ENCODE measurements at places on chromosomes 5 and 9.

- DNase-seq: no peak
Measured at GRCh38 chr9:2389404-2389803, 232.2 kb upstream of the VLDLR start.

DNA sequence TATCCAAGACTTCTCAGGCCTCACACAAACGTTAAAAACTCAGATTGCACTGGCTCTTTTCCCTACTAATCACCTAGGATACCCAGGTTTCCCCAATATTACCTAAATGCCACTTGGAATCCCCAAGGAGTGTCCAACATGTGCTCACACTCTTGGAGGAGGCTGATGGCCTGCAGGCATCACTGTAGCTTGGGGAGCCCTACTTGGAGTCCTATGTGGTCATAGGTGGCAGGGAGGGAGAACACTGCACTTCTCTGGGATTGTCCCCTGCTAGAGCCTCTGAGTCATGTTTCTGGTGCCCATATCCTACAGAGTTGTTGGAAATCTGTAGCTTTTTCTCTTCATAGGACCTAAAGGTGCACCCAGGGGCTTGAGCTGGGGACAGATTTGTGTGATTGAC is 433.7 kb downstream of the ARHGEF28 start:
- DNase-seq: no peak

DNA sequence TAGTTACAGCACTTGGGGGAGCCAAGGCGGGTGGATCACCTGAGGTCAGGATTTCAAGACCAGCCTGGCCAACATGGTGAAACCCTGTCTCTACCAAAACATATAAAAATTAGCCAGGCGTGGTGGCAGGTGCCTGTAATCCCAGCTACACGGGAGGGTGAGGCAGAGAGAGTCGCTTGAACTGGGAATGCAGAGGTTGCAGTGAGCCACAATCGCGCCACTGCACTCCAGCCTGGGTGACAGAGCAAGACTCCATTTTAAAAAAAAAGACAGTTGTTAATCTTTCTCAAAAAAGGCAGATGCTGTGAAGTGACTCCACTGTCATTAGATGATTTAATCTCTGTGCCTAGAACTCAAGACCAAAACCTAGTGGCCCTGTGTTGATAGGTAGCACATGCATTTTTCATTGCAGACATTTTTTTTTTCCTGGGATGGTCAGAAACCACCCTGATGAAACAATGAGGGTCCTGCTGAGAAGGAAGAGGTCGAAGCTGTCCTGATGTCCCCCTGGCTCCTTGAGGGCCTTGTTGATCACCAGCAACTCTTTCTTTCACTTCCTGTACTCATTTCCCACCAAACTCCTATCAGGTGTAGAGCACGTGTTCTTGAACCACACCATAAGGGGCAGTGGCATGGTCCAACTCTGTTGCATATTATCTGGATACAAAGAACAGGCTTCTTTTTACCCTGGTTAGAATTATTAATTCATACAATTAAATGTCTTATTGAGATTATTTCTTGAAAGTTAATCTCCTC is 382.2 kb downstream of the ICE1 start:
- DNase-seq: no peak

GRCh38 chr9:107827304-107827703 is 337.7 kb upstream of the KLF4 start:
- DNase-seq: no peak

DNA sequence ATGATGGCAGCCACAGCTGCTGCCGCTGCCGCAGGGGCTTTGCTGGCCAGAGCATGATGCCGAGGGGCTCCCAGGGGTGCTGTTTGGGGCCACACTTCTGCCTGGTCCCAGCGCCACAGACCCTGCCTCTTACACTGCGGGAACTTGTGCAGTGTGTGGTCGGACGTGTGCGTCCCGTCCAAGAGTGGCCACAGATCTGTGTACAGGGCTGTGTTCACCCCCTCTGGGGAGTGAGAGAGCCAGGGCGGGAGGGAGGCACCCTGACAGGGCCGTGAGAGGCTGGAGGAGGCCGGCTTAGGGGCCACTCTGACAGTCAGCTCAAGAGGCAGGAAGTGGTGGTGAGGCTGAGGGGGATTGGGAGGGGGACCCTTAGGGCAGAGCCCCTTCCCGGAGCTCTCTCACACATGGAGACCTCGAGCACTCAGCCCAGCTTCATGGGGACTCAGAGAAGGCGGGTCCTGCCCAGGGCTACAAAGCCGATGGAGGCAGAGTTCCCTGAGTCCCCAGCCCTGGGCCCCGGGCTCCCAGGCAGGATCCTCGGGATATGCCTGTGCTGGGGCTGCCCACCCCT is 13.1 kb upstream of the CARD19 start:
- no peak for DNase-seq

DNA sequence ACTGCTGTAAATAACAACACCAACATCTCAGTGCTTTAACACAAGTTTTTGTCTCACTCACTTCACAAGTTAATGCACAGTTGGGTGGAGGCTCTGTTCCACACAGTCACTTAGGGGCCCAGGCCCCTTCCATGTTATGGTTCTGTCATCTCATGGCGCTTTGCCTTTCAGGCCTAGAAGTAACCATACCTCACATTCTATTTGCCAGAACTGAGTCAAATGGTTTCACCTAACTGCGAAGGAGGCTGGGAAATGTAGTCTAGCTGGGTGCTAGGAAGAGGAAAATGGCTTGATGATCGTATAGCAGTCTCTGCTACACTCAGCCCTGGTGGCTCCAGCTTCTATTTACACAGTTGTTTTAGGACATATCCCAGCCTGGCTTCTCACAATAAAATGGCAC is 23.1 kb upstream of the MVB12B start:
- no peak for DNase-seq

DNA sequence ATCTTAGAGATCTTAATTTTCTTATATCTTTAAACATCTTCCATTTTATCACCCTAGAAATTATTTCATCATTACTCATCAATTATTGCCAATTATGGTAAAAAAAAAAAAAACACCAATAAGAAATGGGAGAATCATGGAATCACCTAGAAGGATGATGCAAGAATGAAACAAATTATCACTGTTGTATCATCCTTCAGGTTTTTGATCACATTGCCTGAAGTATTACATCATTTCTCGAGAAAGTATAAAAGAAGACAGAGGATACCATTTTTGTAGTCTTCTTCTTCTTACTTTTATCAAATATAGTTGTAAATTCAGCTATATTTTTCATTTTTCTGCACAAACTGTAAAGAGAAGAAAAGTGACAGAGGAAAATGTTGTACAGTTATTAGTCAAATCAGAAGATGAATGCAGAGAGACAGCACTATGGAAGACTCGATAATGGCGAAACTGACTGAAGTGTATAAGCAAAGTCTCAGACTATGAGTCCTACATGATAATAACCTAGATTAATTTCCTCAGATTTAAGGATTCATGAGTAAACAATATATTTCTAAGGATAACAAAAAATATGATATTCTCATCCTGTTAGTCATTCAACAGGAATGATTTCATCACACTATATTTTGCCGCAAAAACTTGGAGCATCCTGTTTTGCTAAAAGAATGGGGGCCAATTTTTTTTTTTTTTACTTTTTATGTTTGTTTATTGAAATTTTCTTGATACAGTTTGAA is 5.9 kb upstream of the STC2 start:
- no peak for DNase-seq

DNA sequence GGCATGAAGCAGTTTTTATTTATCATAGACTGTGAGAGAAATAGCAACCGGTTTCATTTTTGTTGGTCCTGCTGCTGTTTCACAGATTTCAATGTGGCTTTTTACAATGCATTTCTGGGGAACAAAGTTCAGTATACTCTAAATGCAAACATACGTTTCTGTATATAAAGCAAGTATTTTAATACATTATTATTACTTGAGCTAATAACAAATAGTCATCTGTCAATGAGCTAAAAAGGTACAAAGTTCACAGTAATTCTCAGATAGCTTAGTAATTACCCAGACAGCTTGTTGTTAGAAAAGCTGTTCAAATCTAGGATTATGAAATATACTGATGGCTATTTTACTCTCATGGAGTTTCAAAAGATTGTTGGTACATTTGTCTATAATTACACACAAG is 50.8 kb downstream of the PBX3 start:
- DNase-seq: no peak

- no peak for DNase-seq
Measured at GRCh38 chr5:79642210-79642609, 30.0 kb downstream of the TENT2 start.

DNA sequence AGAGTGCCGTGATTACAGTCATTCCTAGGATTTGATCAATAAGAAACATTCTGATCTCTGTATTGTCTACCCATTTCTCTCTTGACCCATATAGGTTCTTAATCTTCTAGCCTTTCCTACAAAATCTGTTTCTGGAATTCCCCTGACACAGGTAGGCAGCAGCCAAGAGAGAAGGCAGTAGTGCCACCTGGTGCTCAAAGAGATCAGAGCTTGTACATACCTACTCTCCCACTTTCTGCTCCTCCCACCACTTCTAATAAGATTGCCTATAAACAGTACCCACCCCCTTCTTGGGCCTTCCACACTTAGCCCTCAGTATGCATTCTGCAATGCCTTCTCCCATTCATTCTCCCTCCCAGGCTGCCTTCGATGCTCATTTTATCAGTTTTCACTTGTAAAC is 117.4 kb upstream of the RORB start:
- no peak for DNase-seq

- DNase-seq: no peak
Measured at GRCh38 chr9:125985142-125985997, 238.2 kb downstream of the PBX3 start.

DNA sequence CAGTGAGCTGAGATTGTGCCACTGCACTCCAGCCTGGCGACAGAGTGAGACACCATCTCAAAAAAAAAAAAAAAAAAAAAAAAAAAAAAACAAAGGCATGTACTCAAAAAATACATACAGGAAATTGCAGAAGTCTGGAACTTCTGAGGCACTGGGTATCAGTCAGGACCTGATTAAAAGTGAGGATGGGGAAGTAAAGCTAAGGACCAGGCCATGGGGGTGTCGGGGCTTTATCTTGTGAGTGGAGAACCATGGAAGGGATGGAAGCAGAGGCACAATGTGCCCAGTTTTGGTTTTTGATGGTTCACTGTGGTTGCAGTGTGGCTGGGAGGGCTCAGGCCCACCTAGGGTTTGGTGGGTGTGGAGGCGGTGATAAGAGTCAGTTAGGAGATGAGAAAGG is 212.7 kb upstream of the PIK3R1 start:
- no peak for DNase-seq

DNA sequence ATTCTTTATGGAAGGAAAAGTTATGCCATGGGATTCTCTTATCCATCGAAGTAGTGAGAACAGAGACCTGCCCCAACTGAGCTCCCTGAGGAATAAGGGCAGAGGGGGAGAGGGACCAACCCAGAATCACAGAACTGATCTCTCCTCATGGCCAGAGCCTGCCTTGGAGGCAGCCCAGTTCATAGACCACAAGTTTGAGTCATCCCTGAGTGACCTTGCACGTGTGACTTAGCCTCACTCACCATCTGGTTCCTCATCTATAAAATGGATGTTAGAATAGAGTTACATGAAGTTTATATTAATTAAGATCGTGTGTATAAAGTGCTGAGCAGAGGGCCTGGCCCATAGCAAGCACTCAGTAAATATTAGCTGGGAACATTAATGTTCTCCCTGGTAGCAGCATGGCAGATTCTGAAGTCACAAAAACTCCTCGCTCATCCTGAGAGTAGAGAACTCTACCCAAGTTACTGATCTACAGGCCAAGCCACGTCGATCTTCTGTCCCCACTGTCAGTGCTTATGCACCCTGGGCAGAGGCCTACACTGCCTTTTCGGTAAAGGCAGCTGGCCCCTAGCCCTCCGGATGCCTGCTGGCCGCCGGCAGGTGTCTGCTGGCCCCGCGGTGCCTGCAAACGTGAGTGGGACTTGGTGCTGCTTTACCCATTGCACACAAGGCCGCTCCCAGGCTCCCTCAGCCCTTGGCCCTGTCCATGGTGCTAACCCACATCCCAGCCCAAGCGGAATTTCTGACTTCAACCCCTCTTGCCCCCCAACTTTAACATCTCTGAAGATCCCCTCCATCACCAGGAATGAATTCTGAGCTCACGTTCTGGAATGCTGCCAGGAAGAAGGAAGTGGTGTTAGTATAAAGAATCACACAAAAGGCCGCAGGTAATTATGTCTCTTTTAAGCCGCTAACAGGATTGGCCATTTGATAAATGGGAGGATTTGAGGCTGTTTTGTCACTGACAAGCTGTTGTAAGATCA is 61.1 kb upstream of the ARAP3 start:
- DNase-seq: no peak

GRCh38 chr9:72041775-72042194 is 18.6 kb downstream of the C9orf57 start:
- no peak for DNase-seq

- no peak for DNase-seq
Measured at GRCh38 chr5:137497396-137498290, 1.5 kb downstream of the SPOCK1 start.

GRCh38 chr9:92895812-92896436 is 18.1 kb upstream of the ZNF484 start:
- DNase-seq: no peak

- DNase-seq: no peak
Measured at GRCh38 chr9:114592356-114592755, 4.8 kb downstream of the ATP6V1G1 start.

GRCh38 chr9:24451346-24451745 is 94.4 kb downstream of the IZUMO3 start:
- DNase-seq: no peak

DNA sequence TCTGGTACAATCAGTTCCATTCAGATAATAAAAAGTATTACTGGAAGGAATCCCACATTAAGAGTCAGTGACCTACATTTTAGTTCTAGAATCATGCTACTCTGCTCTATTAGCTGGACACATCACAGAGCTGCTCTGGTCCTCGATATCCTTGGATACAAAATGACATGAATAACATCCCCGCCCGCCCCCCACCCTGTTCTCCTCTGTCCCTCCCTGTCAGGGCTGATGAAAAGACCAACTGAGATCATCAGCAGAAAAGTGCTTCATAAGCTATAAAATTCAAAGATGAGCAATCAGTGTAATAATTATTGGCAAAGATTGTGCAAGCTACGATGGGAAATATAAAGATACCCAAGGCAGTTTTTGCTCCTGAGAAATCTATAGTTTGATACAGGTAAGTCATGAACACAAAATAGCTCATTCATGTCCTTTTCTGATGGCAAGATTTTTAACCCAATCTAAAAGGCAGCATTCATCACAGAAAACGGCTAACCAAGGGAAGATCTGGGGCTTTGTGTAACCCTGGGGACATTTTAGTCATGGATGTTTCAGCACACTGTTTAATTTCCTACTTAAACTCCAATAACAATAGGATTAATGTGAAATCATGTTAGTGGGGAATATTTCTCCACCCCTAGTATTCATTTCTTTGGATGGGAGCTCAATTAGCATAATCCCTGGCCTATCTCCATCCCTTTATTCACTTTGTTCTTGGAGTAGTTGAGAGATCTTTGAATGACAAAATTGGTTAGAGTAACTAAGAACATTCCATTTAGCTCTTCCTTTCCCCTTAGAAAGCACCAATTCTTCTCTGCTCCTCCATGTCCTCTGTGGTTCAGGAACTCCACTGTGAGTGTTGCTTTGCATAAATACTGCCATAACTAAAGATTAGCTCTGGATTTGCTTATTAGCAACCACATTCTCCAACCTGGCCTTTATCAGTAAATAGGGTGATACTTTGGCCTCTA is 459.4 kb upstream of the GRIA1 start:
- no peak for DNase-seq

GRCh38 chr5:170307575-170308465 is 10.2 kb upstream of the LCP2 start:
- DNase-seq: no peak

- no peak for DNase-seq
Measured at GRCh38 chr9:91921371-91921770, 28.7 kb downstream of the ROR2 start.
